RWPE2 (cell line): ENCODE measurements at places on chromosomes 7 and 10.

DNA sequence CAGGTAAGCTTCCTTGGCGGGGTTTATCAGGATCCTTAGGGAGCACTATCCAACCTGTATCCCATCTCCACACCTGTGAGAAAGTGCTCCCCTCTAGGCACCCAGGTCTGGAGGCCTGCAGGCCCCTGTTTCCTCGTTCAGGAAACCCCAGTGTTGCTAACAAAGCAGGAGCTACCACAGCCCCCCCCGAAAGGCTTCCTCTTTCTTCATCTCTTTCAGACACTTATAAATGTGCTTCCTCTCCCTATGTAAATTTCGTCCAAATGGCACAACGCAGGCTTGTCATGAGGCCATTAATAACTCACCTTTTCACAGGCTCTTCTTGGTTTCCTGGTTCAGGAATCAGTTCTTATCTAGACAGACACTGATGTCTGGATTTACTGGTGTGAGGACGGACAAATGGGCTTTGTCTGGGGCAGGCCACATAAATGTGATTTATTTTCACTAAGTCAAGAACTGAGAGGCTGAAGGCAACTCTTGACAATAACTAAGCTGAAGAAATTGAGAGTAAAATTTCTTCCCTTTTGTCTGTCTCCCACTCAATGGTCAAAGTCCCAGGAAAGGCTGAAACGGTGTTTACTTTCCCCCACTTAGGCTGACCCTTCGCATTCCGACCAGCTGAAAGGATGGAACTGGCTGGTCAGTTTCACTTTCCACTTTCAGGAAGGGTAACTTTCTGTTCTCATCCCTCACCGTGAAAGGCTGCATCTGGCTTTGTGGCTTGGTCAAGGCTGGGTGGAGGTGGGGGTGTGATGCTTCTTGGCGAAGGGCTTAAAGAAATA, 46.8 kb downstream of the PIK3AP1 start:
- no peak for DNase-seq
- H3K27me3 ChIP-seq, result no peaks in the 10 kb centered on the region
- H3K27ac ChIP-seq, result no peak overlapping the region
- no peaks in the 10 kb centered on the region for H3K4me1 ChIP-seq
- no peaks in the 10 kb centered on the region for H3K36me3 ChIP-seq

GRCh38 chr7:129643550-129644170, 32.1 kb downstream of the NRF1 start:
- H3K4me3 ChIP-seq, result no peak overlapping the region
- peaks cover 6% of the 10 kb centered on the region for H3K4me1 ChIP-seq
- H3K36me3 ChIP-seq, result 0 out of 2 replicates have a peak, but pooled peaks cover 4% of the 10 kb centered on the region
- no peaks in the 10 kb centered on the region for H3K27me3 ChIP-seq

DNA sequence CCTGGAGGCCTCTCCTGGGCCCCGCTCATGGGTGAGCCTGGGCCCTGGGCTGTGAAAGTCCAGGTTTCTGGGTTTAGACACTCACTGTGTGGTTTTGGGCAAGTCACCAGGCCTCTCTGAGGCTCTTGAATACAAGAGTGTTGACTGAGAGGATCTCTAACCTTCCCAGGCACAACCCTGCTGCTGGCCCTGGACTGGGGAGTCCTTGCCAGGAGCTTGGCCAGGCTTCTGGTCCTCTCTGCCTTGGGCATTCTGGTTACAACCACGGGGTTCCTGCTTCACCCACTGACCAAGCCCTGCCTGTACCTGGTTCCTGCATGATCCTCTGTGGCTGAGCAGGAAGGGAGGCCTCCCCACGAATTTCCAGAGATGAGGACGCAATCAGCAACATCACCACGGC, 63.6 kb upstream of the COL13A1 start:
- DNase-seq, result no peak
- H3K27ac ChIP-seq, result no peak overlapping the region
- no peaks in the 10 kb centered on the region for H3K4me1 ChIP-seq
- no peak overlapping the region for H3K4me3 ChIP-seq

DNA sequence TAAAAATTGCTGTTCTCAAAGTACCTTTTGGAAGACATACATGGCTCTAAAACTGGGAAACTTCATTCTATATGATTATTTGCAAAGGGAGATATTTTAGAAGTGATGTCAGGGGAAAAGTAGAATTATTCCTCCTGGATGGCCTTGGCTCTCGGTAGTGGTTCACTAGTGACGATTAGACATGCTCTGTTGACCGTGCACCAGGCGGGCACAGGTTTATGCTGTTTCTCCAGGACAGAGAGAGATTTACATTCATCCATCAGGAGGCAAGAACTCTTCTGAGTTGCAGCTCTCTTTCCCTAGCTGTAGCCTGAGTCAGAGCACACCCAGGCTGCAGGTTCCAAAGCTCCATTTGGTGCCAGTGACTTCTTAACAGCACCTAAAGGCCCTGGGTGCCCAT, 184.9 kb upstream of the WDR11 start:
- no peak for DNase-seq
- no peaks in the 10 kb centered on the region for H3K4me1 ChIP-seq
- H3K27me3 ChIP-seq, result no peaks in the 10 kb centered on the region

- H3K36me3 ChIP-seq, result no peaks in the 10 kb centered on the region
- no peak overlapping the region for H3K4me3 ChIP-seq
- H3K27me3 ChIP-seq, result no peaks in the 10 kb centered on the region
- H3K27ac ChIP-seq, result peak overlapping the region; percentile 95
- peaks cover 68% of the 10 kb centered on the region for H3K4me1 ChIP-seq
These were observed 85.0 kb downstream of the ZMIZ1 start for GRCh38 chr10:79153745-79154144.

GRCh38 chr10:64419461-64419860, 898.3 kb downstream of the REEP3 start:
- no peaks in the 10 kb centered on the region for H3K36me3 ChIP-seq
- no peak overlapping the region for H3K4me3 ChIP-seq
- H3K4me1 ChIP-seq, result no peaks in the 10 kb centered on the region
- peaks cover 9% of the 10 kb centered on the region for H3K27me3 ChIP-seq

DNA sequence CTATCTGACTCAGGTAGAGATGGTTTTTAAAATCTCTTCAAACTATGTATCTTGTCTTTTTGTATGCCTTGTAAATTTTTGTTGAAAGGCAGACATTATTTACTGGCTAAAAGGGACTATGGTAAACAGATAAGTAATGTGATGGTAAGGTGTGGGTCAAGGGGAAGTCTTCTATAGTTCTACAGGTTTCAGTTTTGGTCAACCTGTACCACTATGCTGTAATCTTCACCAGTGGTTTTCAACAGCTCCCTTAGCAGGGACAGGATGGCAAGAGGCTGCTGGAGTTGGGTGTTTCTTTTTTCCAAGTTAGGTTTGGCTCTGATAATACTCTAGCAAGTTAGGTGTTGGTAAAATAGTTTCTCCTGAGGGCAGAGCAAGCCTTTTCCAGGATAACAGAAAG, 32.7 kb upstream of the FZD8 start:
- no peak overlapping the region for H3K4me3 ChIP-seq
- H3K36me3 ChIP-seq, result no peaks in the 10 kb centered on the region
- H3K27ac ChIP-seq, result no peak overlapping the region
- no peak for DNase-seq
- H3K4me1 ChIP-seq, result no peaks in the 10 kb centered on the region
- no peaks in the 10 kb centered on the region for H3K27me3 ChIP-seq

- H3K27me3 ChIP-seq, result no peaks in the 10 kb centered on the region
- H3K27ac ChIP-seq, result peak overlapping the region; percentile 33
- DNase-seq, result no peak
- H3K36me3 ChIP-seq, result no peaks in the 10 kb centered on the region
- H3K4me1 ChIP-seq, result peaks cover 28% of the 10 kb centered on the region
These were observed 9.7 kb downstream of the IFIT3 start for GRCh38 chr10:89337484-89337883.

DNA sequence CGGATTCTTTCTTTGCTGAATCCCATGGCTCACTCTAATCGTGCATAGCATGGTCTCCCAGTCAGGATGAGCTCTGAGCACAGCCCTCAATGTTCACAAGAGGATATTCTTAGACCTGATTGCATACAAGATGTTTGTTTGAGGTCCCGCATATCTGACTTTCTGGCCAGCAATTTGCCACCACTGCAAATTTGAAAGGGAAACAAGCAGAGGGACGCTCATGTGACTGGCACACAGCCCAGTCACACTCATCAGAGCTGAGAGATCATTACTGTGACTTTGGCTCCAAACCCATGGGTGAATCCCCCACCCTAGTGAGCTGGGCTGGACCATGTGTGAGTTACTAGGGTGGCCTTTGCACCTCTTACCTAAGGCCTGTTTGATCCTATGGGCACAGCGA, 9.9 kb downstream of the TAS2R41 start:
- H3K27ac ChIP-seq, result no peak overlapping the region
- DNase-seq, result no peak
- no peaks in the 10 kb centered on the region for H3K27me3 ChIP-seq
- no peaks in the 10 kb centered on the region for H3K36me3 ChIP-seq
- H3K4me1 ChIP-seq, result no peaks in the 10 kb centered on the region

DNA sequence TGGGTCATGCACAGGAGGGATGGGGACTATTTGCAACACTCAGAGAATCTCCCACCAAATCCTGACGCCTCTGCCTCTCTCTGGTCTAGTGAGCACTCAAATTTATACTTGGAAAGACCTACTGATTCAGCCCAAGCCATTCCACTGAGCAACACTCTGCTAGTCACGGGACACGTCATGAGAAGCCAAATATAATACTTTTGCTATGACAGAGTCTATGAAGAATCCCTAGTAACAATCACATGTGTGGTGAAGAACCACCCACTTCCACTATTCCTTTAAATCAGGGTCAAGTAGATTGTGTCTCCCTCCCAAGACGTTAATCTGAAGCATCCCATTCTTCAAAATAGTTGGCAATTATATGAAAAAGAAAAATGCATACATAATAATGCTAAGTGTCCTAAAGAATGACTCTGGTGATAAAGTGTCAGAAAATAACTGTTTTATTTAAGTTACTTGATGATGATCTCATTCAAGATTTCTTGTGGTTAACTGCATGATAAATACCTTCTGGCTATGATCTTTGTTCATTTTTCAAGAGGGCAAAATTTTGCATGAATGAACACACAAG, 28.5 kb downstream of the CHCHD3 start:
- DNase-seq, result no peak
- H3K4me3 ChIP-seq, result no peak overlapping the region
- H3K4me1 ChIP-seq, result peaks cover 27% of the 10 kb centered on the region
- H3K27me3 ChIP-seq, result no peaks in the 10 kb centered on the region
- peaks cover 7% of the 10 kb centered on the region; the same call in 1 of the 2 replicates for H3K36me3 ChIP-seq
- H3K27ac ChIP-seq, result peak overlapping the region; percentile 52

DNA sequence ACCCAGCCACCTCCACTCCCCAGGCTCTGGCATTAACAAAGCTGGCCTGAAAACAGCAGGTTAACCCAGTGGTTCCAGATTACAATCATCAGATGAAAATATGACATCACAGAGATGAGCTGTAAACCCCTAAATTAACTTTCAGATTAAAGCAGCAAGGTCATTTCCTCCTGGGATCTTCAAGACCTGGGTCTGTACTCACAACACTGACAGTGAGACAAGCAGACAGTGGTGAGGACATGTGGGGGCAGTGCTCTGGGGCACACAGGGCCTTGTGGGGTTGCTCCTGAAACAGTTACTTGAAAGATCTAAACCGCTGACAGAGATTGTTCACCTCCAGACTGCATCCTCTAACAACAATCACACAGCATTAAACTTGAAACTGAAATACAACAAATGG, 134.1 kb downstream of the ZNF438 start:
- H3K4me3 ChIP-seq, result no peak overlapping the region
- no peak for DNase-seq
- no peak overlapping the region for H3K27ac ChIP-seq

GRCh38 chr10:127937069-127937468, 30.2 kb downstream of the PTPRE start:
- DNase-seq, result no peak
- no peaks in the 10 kb centered on the region for H3K36me3 ChIP-seq
- peaks cover 10% of the 10 kb centered on the region for H3K4me1 ChIP-seq
- H3K27ac ChIP-seq, result peak overlapping the region; percentile 43
- no peak overlapping the region for H3K4me3 ChIP-seq
- H3K27me3 ChIP-seq, result no peaks in the 10 kb centered on the region

- peaks cover 31% of the 10 kb centered on the region for H3K4me1 ChIP-seq
- no peak for DNase-seq
- no peaks in the 10 kb centered on the region for H3K27me3 ChIP-seq
- H3K27ac ChIP-seq, result no peak overlapping the region
- H3K4me3 ChIP-seq, result no peak overlapping the region
These were observed 46.1 kb upstream of the SLC35B4 start for GRCh38 chr7:134362587-134363483.

DNA sequence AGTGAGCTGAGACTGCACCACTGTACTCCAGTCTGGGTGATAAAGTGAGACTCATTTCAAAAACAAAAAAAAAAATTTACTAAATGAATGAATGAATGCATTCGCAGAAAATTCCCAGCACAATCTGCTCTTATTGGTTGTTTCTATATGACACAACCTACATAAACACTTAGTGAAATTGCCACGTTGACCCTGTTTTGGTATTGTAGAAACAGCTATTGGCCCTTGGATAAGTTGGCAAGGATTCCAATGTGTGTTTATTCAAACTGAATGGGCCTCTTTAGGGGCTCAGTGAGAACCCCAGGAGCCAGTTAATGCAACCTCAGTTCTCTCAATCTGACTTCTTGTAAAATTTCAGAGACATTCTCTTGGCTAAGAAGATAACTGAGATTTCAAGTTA, 66.0 kb downstream of the HHEX start:
- H3K36me3 ChIP-seq, result no peaks in the 10 kb centered on the region
- H3K4me1 ChIP-seq, result no peaks in the 10 kb centered on the region
- H3K4me3 ChIP-seq, result no peak overlapping the region
- DNase-seq, result no peak

GRCh38 chr10:28805390-28805789, 128.1 kb downstream of the BAMBI start:
- DNase-seq, result no peak
- no peaks in the 10 kb centered on the region for H3K36me3 ChIP-seq
- H3K4me3 ChIP-seq, result no peak overlapping the region
- H3K27ac ChIP-seq, result no peak overlapping the region

DNA sequence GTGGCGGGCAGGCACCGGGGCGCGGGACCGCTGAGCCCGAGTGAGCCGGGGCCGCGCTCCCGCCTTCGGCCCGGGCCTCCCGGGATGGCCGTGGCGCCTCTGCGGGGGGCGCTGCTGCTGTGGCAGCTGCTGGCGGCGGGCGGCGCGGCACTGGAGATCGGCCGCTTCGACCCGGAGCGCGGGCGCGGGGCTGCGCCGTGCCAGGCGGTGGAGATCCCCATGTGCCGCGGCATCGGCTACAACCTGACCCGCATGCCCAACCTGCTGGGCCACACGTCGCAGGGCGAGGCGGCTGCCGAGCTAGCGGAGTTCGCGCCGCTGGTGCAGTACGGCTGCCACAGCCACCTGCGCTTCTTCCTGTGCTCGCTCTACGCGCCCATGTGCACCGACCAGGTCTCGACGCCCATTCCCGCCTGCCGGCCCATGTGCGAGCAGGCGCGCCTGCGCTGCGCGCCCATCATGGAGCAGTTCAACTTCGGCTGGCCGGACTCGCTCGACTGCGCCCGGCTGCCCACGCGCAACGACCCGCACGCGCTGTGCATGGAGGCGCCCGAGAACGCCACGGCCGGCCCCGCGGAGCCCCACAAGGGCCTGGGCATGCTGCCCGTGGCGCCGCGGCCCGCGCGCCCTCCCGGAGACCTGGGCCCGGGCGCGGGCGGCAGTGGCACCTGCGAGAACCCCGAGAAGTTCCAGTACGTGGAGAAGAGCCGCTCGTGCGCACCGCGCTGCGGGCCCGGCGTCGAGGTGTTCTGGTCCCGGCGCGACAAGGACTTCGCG, 534 bp downstream of the FZD9 start:
- no peak for DNase-seq
- no peak overlapping the region for H3K27ac ChIP-seq
- no peaks in the 10 kb centered on the region for H3K4me1 ChIP-seq
- no peaks in the 10 kb centered on the region for H3K27me3 ChIP-seq
- H3K4me3 ChIP-seq, result peak overlapping the region; percentile 38
- no peaks in the 10 kb centered on the region; the same call in 1 of the 2 replicates for H3K36me3 ChIP-seq
